NCI-H82 (cell line): ENCODE measurements at places on chromosomes 12 and 14.

DNA sequence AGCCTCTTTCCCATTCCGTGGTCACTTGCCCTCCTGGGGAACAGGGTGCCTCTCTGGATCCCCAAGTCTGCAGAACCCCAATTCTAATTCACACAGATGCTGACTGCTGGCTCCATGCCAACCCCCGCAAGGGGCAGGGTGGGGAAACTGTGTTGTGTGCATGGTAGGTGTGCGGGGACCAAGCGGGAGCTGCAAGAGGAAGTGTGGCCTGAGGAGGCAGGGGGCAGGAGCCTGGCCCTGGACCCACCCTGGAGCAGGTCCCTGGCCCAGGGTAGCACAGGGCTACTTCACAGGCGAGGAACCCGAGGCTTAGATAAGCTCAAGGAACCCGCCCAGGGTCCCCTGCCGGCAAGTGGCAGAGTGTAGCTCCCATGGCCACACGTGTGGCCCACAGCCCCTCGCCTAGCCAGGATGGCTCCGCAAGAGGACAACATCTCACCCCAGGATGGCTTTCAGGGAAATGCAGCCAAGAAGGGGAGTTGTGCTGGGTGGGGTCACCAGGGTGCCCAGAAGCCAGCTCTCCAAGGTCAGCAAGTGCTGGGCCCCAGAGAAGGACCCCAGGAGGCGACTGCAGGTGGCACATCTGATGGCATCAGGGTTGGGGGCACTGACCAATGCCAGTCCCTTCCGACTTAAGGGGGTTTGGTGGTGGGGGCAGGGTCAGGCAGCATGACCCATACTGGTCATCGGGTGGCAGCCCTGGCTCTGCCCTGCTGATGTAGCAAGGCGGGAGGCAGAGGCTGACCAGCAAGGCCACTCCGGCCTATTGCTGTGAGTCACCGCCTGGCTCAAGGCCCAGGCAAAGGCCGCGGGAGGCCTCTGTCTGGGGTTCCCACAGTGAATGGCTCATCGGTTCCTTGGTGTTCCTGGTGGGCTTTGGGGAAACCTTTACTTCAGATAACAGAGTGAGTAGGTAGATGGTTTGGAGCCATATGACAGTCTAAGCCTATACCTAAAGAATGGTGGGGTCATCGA, 37.3 kb upstream of the EML1 start:
- no peak for DNase-seq

- DNase-seq = peak; percentile 95
Observed at GRCh38 chr14:21940887-21941856, 267.6 kb upstream of the OR4E1 start.

- DNase-seq = no peak
Observed at GRCh38 chr12:6044082-6044481, 80.4 kb downstream of the VWF start.

GRCh38 chr12:77133566-77133965, 68.2 kb upstream of the E2F7 start:
- DNase-seq = no peak

- DNase-seq = no peak
Observed at GRCh38 chr12:103036581-103037214, 79.2 kb downstream of the ASCL1 start.

DNA sequence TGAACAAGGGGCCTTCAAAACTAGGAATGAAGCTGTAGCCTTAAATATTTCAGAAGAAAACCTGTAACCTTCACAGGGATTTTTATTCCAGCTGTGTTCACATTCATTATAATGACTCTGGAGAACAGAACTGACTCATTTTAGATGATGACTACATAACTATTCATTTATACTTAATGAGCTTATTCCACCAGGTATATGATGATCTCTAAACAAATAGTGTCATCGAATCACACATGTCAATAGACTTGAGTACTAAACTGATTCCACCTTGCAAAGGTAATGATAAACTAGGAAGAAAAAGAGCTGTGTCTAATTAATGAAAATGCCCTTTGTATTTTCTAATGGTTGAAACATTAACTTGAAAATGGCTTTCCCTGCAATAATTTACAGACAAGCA, 433.2 kb downstream of the PDZRN4 start:
- DNase-seq = no peak
